Colonic mucosa (tissue), 4 donors: ENCODE measurements at places on chromosomes 6 and 20. TPM values are rescaled to one million over a fixed set of nuclear protein-coding genes. Genes with fewer than 3 reads are reported as not detected.

The RNF182 gene
- total RNA-seq, result not detected

The MAP7 gene
- 74.3 TPM for total RNA-seq

DNA sequence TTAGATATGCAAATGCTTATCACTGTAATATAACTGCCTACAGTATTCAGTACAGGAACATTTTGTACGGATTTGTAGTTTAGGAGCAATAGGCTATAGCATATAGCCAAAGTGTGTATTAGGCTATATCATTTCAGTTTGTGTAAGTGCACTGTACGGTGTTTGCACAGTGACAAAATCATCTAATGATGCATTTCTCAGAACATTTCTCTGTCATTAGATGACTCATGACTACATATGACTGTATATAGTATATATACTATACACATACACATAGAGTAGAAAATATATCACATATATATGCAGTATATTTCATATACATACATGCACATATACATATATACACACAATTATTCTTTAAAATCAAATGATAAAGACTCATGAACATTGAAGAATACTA is 158.4 kb downstream of the PTCHD4 start:
- H3K36me3 ChIP-seq, result no peaks in the 10 kb centered on the region
- no peaks in the 10 kb centered on the region for H3K27me3 ChIP-seq
- H3K4me1 ChIP-seq, result no peaks in the 10 kb centered on the region
- no peak for DNase-seq
- H3K27ac ChIP-seq, result no peak overlapping the region

DNA sequence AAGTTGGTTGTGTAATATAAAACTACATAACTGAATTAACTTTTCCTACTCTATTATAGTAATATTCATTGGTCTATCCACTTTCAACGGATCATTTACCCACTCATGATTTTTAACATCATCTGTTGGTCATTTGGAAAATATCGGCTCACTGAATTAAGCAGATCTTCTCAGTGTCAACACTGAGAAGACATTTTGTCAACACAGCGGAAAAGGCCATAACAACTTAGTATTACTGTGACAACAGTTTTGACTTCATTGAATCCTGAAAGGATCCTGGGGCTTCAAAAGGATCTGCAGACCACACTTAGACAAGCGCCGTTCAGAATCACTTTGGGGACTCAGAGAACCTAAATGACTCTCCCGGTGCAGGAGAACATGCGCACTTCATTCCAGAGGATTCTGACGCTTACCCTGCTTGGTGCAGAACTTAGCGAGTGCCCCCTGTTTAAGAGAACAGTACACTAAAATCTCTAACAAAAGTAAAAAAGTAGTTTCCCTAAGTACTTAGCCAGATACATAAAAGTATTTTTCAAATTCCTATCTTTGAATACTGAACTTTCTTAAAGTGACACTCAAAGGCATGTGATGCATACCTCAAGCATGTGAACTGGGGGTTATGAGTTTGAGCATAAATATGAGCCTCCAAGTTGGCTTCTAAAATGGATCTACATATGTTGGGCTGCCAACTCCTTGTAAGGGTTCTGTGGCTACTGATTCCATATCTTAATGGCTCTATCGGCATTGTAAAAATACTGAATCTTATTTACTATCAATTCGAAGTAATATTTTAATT is 4.0 kb downstream of the ZBTB2 start:
- H3K27me3 ChIP-seq, result no peaks in the 10 kb centered on the region
- no peak overlapping the region for H3K4me3 ChIP-seq
- no peaks in the 10 kb centered on the region for H3K4me1 ChIP-seq
- no peak for DNase-seq
- H3K27ac ChIP-seq, result no peak overlapping the region
- H3K36me3 ChIP-seq, result no peaks in the 10 kb centered on the region

The CDH26 gene
- total RNA-seq, result 0.27 TPM

GRCh38 chr6:27678469-27678868 is 205.6 kb upstream of the ZNF184 start:
- no peak overlapping the region for H3K4me3 ChIP-seq
- no peak overlapping the region for H3K27ac ChIP-seq
- peaks cover 3% of the 10 kb centered on the region for H3K4me1 ChIP-seq
- H3K36me3 ChIP-seq, result no peaks in the 10 kb centered on the region
- H3K27me3 ChIP-seq, result peaks cover 23% of the 10 kb centered on the region
- no peak for DNase-seq
